ENCODE measurements at places on chromosomes 7 and 10.

DNA sequence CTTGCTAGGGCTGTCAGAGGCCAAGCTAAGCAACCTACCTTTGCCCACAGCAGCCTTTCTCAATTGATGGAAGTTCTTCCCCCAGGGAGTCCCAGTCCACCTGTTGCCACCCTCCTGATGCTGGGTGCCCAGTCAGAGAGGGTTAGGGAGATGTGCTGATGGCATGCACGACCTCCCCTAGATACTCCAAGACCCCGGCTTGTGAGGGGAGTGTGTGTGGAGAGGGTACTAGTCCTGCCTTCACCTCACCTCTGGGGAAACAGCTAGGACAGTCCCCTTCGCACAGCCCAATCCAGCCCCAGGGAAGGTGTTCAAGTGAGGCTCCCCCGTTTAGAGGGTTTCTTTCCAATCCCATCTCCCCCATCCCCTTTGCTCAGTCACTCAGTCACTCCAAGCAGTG is 1.3 kb upstream of the UNC5B start:
- DNase-seq = no peak

GRCh38 chr10:5752301-5752871 is 60.8 kb downstream of the GDI2 start:
- DNase-seq = no peak

DNA sequence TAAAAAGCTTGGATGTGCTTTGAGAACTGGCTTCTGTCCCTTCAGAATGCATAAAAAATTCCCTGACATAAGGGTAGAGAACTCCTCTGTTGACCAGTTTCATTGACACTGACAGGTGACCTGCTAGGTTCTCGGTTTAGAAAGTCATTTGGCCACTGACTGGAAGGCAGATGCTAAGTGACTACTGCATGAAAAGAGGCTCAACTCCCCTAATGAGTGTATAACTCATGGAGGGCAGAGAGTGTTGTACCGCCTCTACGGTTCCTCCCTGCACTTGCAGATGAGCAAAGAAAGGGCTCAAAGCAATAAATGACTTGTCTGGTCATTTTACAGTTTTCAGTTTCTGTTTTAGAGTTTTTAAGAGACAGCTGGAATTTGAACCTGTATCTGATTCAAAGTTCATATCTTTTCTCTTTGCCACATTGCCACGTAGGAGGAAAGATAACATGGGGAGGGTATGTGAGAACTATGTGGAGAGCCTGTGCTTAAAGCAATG is 2.9 kb upstream of the FGL2 start:
- DNase-seq = no peak

DNA sequence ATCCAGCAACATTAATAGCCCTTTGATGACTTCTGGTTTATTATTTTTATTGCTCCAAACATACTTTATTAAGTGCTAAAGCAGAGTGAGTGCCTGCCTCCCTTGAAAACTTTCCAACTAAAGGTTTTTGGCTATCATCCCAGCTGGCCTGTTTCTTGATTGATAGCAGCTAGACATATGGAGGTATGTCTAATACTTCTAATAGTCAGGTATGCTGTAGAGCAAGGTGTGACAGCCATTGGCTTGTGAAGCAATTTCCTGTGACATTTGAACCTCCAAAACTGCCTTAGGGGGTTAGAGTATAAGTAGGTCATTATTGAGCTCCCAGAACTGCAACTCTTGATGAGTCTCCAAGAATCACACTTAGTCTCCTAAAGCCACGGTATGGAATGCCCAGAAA is 55.8 kb downstream of the LOXL4 start:
- DNase-seq = no peak
